ENCODE measurements at places on chromosomes 16 and 17.
A peak's percentile ranks its signal among the peaks of the same experiment; 100 is the strongest.

DNA sequence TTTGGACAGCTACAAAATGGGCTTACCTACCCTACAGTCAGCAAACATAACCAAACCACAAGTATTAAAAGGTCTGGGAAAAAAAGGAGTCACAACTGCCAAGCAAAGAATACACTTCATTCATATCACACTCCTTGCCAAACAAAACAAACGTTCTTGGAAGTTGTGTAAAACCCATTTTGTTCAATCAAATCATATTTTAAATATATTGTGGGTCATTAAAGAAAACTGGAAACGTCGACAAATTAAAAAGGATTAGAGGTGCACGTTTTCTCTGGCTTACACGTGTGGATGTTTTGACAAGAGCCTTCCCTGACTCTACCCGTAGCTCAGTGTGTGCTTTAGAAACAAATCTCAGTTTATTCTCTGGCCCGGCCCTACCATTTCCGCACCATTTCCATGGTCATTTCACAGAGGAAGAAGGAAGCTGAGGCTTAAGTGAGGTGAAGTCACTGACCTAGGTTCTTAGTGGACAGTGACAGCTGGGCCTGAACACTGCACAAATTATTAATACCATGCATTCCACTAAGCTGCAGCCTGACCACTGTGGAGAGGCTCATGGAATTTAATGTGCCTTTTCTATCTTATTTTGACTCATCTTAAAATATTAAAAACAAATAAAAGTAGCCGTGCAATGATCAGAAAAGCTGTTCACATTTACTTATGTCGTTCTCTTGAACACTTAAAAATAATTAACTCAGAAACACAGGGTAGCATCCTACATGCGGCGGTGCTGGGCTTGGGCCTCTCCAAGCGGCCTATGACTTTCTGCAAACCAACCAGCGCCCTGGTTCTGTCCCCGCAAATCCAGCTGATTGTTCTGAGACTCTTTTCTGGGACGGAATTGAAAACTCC lies 968 bp downstream of the CEP112 start:
- no peak for DNase-seq

DNA sequence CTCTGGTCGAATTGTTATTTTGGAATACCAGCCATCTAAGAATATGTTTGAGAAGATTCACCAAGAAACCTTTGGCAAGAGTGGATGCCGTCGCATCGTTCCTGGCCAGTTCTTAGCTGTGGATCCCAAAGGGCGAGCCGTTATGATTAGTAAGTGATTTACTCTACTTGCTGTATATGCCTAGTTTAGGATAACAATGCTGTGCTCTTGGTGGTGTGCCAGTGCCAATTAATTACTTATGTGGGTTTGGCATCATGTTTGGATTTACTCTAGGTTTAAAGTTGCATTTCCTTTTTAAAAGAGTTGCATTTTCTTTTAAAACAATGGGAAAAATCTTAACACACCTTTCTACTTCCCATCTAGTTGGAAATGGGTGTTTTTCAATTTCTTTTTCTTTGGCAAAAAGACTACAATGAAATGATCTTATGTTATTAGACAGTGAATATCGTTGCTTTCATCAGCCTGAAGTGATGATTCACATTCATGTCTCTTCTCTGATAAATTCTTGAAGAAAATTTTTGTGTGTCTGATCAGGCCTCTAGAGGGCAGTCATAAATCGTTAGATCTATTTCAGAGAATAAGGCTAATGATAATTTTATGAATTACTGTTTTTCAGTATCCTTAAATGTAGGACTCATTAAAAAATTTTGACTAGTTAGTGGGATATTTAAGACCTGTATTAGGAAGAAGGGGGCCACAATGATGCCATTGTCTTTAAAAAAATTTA lies 5.6 kb downstream of the SF3B3 start:
- DNase-seq, result peak; percentile 33

- no peak for DNase-seq
Observed at GRCh38 chr17:58332778-58333735, 4.5 kb upstream of the TSPOAP1 start.

DNA sequence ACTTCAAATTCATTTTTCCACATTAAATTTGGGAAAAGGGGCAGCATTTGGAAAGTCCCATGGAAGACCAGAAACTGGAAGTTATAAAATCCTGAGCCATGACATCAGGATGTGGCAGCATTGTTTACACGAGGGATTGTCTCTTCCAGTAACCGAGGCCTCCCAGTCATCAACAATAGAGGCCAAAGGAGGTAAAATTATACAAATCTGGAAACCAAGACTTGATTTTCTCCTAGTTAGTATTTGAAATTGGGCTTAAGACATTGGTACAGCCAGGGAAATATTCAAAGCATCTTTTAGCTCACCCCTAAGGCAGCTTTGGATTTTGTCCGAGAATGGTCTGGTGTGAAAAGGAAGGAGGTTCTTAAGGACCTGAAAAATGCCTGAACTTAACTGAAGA lies 251.6 kb upstream of the FOXF1 start:
- no peak for DNase-seq

DNA sequence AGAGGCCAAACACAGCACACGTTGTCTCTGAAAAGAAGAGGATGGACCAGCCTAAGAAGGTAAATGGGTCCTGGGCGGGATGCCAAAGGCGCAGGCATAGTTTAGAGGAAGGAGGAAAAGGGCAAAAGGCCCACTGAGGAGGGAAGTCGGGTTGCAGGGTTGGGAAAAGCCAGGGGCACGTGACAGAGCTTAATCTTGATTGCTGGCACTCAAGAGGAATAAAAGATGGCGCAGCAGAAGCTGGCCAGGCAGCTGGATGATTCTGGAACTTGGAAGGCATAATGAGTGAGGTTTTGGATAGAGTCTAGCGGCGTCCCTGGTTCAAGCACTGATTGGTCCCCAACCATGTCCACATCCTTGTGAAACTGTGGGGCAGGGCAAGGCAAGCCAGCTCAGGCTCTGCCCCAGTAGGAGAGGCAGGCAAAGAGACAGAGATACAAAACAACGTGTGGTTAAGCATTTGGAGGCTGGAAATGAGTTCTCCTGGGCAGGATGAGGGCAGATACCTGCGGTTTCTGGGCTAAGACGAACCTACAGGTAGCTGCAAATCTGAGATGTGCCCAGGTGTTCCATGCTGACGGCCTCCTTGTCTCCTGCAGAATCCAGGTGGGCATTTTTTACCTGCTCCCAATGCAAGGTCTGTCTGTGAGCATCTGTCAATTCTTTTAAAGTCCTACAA lies 52.7 kb upstream of the CIBAR2 start:
- DNase-seq, result no peak

DNA sequence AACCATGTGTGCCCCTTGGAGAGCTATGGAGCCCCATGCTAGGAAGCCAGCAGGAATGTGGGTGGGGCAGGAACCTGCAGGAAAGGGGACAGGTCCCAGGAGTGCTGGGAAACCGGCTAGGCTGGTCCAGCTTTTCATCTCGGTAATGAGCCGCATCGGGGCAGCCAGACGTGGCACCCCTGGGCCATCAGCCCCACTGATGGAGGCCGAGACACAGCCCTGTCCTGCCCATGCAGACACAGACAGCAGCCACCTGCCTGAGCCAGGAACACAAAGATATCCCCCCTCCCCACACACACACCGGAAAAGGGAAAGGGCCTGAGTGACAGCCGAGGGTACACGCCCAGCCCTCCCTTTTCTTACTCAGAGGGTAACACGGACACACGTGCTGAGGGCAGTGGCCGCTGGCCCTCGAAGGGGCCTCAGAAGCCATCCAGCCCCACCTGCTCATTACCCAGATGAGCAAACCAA lies 18.1 kb downstream of the PPL start:
- no peak for DNase-seq

DNA sequence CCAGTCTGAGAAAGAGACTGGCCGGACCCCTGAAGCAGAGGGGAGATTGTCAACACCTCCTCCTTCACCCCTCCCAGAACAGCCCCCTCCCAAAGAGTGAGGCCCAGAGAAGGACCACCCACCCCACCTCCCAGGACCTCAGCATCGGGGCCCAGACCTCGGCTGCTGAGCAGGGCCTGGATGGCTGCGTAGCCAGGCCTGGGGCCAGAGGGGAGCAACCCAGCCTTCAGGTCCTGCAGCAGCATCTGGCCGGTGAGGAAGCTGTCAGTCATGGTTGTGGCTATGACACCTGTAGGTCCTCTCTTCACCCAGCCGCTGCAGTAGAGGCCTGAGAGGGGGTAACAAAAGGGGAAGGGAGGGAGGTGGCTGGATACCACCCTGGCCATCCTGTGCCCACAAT lies 3.2 kb upstream of the GRIN2C start:
- DNase-seq, result no peak

GRCh38 chr16:11374255-11374654 lies 29.0 kb downstream of the RMI2 start:
- DNase-seq, result no peak

GRCh38 chr17:77877036-77877435 lies 81.5 kb upstream of the TNRC6C start:
- peak; percentile 64 for DNase-seq

DNA sequence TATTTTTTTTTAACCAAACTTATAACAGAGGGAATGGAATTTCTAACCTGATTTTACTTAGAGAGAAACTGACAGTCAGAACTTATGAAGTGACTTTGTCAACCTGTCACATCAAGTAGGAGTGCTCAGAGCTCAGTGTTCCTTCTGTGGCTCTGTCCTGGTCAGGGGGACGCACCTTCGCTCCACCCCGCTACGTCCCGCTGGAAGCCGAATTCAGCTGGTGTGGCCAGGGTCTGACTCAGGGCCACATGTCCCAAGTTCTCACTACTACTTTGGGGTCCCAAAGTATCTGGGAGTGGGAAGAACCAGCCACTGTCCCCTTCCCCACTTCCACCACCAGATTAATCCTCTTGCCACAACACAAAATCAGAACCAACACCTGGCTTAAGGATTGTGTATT lies 51.4 kb downstream of the C16orf78 start:
- no peak for DNase-seq

- no peak for DNase-seq
Observed at GRCh38 chr17:50273654-50274040, 619 bp upstream of the TMEM92 start.

DNA sequence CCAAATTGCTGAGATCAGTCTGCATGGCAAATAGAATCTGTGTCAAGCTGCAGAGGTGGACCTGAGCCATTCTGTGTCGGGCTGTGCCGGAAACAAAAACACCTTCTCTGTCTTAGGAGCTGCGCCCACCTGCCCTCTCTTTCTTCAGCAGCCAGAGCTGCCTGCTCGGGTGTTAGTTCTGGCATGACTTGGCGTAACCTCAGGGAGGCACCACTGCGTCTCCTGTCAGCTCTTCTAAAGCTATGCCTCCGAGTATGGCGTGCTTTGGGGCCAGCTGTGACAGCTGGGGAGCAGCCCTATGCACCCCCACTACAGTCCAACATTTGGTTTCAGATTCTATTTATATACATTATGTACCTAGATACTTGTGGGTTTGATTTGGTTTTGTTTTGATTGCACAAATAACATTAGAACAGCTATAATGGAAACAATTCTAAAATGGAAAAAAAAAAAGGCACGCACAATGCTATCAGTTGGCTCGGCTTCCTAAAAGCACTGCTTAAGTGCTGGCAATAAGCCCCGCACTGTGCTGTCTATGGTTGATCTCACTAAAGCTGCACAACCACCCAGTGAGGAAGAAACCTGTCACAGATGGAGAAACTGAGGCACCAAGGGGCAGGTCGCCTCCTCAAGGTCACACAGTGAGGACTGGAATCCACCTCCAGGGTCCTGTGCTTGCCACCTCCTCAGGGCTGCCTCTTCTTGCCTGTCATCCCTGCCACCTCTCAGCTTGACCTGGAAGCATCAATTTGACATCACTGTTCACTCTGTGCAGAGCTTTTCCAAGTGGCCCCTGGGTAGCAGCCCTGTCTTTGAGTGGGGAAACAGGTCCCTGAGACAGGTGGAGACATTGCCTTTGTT lies 18.7 kb upstream of the ADGRG1 start:
- no peak for DNase-seq

GRCh38 chr17:80219763-80220053 lies 425 bp downstream of the SGSH start:
- no peak for DNase-seq

GRCh38 chr17:80101946-80102663 lies 724 bp downstream of the GAA start:
- DNase-seq, result peak; percentile 60

- DNase-seq, result no peak
Observed at GRCh38 chr16:86038926-86039310, 140.0 kb downstream of the IRF8 start.

DNA sequence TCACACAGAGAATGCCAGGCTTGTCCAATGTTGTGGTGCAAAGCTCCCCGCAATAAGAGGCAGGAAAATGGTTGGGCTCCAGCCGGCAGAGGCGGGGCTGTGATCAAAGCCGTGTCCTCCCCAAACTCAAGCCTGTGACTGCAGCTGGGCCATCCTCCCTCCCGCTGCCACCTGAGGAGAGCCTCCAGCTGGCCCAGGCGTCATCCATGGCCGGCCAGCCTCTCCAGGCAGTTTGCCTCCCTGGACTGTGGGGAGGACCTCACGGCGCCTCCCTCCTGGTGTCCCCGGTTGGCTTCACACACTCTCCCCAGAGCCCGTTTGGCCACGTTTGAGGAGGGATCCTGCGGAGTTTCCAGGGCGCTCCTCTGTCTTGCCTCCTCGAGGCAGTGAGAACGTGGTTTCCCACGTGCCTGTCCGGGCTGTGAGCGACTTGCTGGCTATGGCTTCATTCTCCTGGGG lies 134.1 kb downstream of the IRF8 start:
- DNase-seq, result no peak

DNA sequence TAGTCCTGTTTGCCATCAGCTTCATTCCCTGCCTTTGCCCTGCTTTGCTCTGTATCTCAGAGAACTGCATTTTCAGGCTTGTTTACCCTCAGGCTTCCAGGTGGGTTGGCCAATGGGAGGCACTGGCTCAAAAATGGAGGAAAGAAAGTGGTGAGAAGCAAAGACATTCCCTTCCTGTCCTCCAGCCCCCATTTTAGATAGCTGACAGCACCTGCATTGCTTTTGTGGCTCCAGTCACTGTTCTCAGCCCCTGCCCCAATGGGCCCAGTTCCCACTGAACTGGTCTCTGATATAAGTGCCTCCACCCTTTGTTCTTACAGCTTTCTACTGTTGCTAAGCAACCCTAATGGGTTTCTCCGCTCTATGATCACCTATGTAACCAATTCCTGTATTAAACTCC lies 19.4 kb upstream of the SDK2 start:
- DNase-seq, result no peak
